ENCODE measurements at places on chromosomes 4 and X.
A peak's percentile ranks its signal among the peaks of the same experiment; 100 is the strongest.

GRCh38 chrX:48489892-48490291 lies 13.9 kb downstream of the FTSJ1 start:
- DNase-seq, result no peak

DNA sequence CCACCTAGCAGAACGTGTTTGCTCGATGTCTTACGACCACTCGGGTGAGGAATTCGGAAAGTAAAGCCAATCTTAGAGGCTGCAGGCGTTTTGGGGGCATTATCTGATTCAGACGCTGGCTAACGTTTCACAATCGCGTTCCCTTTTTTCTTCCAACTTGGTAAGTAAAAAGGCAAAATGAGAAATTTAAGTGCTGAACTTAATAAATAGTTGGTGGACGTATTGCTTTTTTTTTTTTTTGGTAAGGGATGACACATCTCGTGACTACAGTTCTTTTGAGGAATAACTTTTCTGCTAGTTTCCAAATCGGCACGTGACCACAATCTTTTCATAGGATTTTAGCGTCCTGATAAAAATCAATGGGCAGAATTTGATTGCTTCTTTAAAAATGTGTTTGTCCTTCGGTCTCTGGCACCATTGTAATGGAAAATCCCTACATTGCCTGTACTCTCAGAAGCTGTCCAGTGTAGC lies 848 bp downstream of the RAB9A start:
- no peak for DNase-seq

DNA sequence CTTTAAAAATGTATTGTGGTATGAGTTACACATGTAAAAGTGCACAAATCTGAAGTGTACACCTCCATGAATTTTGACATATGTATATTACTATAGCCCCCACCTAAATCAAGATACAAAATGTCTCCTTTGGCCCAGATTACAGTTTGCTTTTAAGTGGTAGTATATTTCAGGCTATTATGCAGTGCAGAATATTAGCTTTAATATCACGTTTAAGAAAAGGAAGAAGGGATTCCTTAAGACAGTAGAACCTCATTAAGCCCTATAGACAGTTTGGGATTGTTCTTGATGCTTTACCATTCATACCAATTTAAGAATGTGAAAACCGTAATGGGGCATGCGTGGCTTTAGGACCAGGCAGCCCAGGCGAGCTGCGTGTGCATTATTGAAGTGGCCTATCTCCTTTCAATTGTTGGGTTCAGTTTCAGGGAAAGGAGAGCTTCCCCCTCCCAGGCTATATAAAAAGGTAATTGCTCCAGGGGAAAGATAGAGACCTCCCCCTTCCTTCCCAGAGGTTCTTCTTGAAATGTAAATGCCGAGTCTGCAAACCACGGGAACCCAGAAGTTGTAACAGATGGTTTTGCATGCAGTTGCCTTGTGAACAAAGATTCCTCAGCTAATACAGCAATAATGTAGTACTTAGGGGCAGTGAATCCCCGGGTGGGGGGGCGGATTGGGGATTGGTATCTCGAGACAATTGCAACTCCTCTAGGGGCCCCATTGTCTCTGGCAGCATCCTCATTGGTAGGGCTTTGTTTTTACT lies 106.1 kb downstream of the UCHL1 start:
- no peak for DNase-seq

DNA sequence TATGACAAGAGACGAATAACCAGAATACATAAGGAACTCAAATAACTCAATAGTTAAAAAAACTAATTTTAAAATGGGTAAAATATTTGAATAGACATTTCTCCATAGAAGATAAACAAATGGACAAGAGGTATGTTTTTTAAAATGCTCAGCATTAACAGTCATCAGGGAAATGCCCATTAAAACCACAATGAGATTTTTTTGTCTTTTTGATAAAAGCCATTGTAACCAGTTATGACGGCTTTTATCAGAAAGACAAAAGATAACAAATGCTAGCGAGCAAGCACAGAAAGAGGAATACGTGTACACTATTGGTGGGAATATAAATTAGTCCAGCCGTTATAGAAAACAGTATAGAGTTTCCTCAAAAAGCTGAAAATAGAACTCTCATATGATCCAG lies 388.2 kb upstream of the INTU start:
- no peak for DNase-seq

DNA sequence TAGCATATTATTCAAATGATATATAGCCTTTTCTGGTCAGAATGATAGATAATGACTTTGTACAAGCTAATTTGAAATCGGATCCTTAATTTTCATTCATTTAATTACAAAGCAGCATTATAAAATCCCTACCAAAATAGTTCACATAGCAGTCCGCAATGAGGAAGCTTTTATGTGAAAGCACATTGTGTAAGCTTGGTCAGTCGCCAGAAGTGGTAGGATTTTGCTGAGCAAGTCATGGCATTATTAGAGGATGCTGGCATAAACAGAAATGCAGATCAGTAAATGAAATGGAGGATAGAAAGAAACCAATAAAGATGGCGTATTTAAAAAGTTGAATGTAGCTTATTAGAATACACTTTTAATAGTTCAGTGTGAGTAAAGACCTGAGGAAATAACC lies 93.2 kb upstream of the DIAPH2 start:
- no peak for DNase-seq

GRCh38 chr4:54475546-54475945 lies 182.2 kb upstream of the KIT start:
- DNase-seq, result no peak

DNA sequence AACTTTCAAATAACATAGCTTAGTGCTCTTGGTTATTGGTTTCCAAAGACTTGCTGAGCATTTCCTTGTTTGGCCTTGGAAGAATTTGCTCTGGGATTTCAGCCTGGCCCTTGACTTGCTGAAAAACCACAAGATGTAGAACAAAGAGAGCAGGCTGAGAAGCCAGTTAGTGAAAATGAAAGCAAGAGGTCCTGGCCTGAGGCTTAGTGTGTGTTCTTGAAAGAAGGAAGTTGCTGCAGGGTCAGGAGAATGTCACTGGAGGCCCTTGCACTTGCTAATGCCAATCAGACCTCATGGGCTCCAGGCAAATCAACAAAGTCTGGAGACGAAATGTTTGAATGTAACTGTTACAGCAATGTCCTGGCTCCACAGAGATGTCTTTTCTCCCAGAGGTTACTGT lies 79.4 kb downstream of the SYNPO2 start:
- DNase-seq, result peak; percentile 16

DNA sequence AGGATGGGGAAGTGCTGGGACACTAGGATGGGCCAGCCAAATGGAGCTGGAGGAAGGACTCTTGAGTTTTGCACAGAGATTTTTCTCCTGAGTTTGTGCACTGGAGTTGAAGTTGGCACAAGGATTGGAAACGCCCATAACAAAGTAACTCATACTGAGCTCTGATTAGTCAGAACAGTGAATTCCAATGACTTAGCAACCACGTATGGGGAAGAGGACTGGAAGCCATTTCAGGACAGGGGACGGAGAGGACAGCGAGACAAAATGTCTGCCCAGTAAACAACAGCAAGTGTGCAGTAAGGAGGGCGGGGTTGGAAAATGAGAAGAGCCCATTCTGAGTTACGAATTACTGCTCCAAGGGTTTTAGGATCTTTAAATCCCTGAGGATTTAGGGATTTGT lies 5.9 kb downstream of the RIPPLY1 start:
- no peak for DNase-seq

DNA sequence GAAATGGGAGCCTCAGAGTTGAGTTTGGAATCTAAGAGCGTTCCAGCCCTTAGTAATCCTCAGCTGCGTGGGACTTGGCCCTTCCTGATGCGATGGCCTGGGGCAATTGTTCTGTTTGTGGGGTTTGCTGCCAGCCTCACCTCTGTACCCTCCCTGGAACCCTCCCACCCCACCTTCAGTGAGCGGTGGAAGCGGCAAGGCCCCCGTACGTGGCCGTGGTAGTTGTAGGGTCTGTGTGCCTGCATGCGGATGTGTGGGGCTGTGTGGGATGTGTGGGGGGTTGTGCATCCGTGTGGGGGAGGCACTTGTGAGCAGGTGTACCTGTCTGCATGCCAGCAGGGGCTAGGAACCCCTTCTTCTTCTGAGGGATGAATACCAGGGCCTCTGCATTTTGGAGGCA lies 65.4 kb upstream of the ADRA2C start:
- no peak for DNase-seq

DNA sequence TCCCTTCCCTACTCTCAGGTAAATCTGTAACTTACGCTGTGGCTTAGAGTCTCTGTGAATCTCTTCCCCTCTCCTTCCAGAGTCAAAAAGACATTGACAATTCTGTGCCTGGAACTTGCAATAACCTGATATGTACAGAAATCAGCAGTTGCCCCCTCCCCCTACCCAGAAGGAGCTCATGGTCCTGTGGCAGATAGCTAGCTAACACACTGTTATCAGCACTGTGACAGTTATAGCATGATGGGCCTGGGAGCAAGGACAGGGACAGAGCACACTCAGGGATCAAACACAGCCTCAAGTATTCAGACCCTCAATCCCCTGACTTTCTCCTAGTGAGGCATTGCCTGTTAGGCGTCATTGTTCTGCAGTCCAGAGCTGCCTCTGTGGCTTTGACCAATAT lies 18.7 kb upstream of the MAGEA10 start:
- no peak for DNase-seq

DNA sequence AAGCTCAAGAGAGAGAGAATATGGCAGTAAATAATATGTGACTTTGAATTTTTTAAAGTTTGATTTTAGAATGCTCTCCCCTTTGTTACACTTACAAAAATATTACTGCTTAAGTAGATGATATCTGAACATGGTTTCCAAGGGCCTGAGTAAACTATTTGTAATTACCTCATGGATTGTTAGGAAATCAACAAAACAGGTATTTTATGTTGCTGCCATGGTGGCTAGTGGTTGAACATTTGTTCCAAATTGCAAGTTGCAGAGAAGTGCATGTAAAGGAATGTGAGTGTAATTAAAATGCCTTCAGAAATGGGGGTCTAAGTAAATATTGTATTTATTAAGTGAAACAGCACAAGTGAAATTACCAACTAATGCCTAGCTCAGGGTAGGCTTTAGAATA lies 27.6 kb downstream of the SEPTIN11 start:
- no peak for DNase-seq

GRCh38 chrX:136019226-136019625 lies 34.0 kb downstream of the SLC9A6 start:
- DNase-seq, result no peak

DNA sequence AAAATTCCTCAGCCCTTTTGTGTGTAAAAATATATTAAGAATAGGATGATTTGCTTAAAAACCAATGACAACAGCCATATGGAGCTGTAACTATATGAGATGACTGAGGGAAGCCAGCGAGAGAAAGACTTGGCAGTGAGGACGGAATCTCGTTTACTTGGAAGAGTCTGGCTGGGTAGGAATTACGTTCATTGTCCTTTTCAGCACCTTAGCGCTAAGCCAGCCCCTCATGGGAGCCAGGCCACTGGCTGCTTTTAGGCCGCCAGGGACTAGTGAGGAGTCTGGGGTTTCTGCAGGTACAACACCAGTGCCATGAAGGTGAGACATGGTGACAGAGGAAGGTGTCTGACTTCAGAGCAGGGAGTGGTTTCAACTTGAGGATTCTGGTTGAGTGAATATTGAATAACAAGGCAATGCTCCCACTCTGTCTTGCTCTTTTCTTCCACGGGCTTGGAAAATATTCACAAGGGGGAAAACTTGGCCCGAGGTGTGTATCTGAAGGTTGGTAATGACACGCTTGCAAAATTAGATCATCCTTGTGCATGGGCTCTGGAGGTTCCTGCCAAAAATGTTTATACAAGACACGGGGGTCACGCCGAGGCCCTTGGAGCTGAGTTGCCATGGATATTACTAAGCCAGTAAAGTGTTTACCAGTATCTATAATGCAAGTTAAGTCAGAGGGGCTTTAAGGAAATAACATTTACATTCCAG lies 17.4 kb downstream of the KLF3 start:
- DNase-seq, result no peak

- no peak for DNase-seq
These were observed 28.2 kb downstream of the WDFY3 start for GRCh38 chr4:84938316-84938715.

DNA sequence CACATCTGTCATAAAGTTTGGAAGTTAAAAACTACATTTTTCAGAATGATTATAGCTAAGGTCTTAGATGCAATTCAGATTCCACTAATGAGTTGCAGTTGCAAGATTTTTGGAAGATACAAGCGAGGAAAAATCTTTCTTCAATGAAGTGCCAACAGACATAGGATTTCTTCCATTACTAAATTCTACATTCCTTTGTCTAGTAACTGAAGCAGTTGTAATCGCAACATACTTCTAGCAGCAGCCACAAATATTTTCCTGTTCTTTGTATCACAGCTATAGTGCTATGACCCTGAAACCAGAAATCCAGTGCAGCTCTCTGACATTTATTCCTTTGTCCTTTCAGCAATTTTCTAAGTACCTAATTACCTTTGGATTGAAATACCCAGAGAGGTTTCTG lies 225.2 kb upstream of the SLIT2 start:
- DNase-seq, result no peak

- DNase-seq, result no peak
These were observed 31.4 kb downstream of the ANXA5 start for GRCh38 chr4:121665371-121665770.

- DNase-seq, result no peak
These were observed 8.0 kb downstream of the GPM6B start for GRCh38 chrX:13808865-13809264.

GRCh38 chrX:20743046-20743445 lies 476.3 kb upstream of the RPS6KA3 start:
- DNase-seq, result no peak

GRCh38 chr4:21765810-21766407 lies 182.7 kb downstream of the KCNIP4 start:
- peak; percentile 68 for DNase-seq

DNA sequence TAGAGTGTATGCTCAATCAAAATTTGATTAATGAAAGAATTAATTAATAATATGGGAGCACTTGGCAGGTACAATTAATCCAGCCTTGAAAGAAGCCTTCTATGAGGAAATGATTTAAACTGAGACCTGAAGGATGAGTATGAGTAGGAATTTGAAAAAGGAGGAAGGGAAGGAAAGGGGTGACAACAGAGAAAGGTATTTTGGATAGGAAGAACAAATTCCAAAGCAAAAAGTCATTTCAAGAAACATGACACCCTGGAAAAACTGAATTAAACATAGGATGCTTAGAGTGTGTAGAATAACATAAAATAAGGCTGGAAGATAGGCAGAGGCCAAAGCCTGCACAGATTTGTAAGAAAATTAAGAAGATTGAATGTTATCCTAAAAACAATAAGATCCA lies 29.6 kb downstream of the PHOX2B start:
- DNase-seq, result no peak

DNA sequence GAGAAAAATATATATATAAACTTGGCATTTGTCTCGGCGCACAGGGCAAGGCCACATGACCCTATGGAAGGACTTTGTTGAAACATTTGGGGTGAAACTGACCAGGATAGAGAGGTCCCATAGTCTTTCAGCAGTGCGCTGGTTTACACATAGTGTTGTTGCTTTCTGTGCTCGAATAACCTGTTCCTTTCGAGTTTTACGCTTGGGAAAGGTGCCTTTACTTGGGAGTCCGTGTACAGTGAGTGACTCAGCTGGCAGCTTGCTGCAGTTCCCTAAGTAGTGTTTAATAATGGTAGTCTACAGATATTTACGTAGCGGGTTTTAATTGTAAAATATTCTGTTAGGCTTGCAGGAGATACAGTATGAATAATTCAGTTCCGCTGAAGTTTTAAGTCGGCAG lies 578 bp downstream of the APOOL start:
- no peak for DNase-seq

GRCh38 chr4:75142850-75143249 lies 209.9 kb downstream of the PARM1 start:
- no peak for DNase-seq

- peak; percentile 67 for DNase-seq
These were observed 79.6 kb downstream of the COMMD8 start for GRCh38 chr4:47383829-47384427.

- DNase-seq, result no peak
These were observed 32.6 kb downstream of the BEND4 start for GRCh38 chr4:42119886-42120285.

- DNase-seq, result no peak
These were observed 75.1 kb upstream of the CXorf66 start for GRCh38 chrX:140040386-140040785.

Measured in G401 (cell line).